ENCODE measurements at places on chromosomes 3 and 15. TPM values are rescaled to one million over a fixed set of nuclear protein-coding genes. Genes with fewer than 3 reads are reported as not detected.

- DNase-seq = no peak
These were observed 22.4 kb downstream of the HPS3 start for GRCh38 chr3:149151843-149152242.

DNA sequence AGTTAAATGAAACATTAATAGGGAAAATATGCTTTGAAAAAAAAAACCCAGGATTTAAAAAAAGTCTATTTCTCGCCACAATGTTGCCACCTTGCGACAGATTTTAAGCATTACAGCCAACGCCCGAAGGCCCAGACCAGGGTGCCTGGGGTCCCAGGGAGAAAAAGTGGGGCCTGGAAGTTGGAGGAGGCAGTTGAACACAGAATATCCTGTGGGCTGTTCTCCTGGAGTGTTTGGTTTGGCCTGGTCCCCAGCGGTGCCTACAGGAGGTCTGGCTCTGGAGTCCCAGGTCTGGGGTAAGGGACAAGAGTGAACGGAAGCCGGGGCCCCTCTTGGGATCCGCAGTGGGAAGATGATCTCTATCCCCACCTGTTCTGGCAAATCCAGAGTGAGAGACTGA is 3.4 kb downstream of the RNU6-1 start:
- DNase-seq = no peak

Gene GRM7
- 1.7 TPM for polyA plus RNA-seq

Gene CRABP1
- 62.4 TPM for polyA plus RNA-seq

GRCh38 chr15:83287541-83288027 is 3.1 kb upstream of the BNC1 start:
- DNase-seq = no peak

DNA sequence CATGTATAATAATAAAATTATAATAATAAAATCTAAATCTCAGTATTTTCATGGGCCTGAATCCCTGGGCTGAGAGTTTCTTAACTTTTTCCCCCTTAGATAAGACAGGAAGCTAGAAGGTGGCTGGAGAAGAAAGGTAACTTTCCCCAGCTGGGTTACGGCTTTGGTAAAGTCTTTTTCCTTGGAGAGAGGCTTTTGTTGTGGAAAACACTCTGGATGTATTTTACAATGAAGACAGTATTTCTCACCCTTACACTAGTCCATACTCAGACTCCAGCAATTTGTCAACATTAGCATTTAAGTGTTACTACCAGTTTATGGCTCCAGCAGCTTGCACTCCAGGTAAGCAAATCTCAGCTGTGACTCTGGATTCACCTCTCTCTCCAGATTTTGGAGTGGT is 34.9 kb downstream of the APH1B start:
- no peak for DNase-seq

DNA sequence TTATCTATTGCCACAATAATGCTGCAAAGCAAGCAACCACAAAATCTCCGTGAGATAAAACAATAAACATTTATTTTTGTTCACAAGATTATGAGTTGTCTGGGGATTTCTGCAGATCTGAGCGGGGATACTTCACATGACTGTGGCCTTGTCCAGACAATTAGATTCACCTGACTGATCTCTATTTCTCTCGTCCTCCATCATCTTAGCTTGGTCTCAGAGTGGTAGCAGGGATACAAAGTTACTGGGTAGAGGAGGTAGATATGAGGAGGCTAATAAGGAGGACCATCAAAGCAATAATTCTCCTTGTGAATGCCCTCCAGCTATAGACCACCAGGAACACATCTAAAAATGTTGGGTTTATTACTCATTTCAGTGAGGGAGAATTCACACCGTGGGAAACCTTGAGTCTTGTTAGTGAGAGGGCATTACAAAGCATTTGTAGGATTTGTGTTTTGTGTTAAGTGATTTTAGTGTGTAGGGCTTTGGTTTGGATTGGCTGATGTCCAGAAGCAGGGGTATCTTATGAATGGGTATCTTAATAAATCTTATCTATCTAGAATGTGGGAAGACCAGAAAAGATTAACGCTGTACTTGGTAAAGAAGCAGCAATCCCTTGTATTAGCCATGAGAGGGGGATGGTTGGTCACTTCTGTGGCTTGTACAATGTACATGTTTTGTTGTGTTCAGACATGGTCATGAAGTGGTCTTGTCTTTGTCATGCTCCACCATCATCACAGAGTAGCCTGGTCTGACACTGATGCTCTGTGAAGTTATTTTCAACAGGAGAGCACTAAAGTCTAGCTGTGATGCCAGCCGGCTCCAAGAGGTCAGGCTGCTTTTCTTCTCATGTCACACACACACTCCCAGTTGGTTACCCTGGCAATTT is 287.6 kb upstream of the STT3B start:
- no peak for DNase-seq
